Left colon (tissue), 2 donors: ENCODE measurements at places on chromosomes 11 and 22. TPM values are rescaled to one million over a fixed set of nuclear protein-coding genes. Genes with fewer than 3 reads are reported as not detected.

DNA sequence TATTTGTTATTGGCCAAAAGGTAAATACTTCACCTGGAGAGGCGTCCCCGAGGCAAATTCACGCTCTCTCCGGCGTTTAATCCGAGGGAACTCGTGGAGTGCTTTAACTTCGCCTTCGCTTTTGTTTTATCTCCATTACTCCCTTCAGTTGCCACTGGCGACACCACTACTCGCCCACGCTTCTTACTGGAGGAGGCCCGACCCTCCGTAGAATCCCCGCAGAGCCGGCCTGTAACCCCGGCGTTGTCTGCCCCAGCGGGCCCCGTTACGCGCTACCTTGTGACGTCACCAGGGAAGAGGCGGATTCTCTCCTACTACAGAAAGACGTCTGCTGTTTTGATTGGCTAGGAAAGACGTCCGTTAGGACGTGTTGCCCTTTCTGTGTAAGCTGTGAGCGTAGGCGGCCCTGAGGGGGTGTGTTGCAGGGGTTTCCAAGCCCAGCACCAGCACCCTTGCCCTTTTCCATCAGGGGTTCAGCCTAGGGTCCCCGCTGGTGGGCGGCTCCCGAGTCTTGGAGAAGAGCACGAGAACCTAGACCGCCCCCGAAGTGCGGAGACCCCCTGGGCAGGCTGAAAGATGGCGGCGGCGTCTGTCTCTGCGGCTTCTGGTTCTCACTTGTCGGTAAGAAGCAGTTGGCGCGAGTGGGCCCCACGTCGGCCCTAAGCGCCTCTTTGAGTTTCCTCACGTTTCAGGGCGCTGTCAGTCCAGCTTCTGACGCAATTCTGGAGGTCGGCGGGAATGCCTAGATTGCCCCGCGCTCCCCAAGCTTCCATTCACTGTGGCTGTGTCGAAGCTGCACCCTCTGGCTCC, at the start of gene CEP57:
TSS of gene CEP57 (plus strand) at position 376 of the 810 bp plus-strand sequence. CDS start at position 577, 201 bp downstream.
- peak; percentile 95 for DNase-seq

GRCh38 chr22:37069319-37069718, 17.8 kb downstream of the KCTD17 start:
- DNase-seq = no peak

DNA sequence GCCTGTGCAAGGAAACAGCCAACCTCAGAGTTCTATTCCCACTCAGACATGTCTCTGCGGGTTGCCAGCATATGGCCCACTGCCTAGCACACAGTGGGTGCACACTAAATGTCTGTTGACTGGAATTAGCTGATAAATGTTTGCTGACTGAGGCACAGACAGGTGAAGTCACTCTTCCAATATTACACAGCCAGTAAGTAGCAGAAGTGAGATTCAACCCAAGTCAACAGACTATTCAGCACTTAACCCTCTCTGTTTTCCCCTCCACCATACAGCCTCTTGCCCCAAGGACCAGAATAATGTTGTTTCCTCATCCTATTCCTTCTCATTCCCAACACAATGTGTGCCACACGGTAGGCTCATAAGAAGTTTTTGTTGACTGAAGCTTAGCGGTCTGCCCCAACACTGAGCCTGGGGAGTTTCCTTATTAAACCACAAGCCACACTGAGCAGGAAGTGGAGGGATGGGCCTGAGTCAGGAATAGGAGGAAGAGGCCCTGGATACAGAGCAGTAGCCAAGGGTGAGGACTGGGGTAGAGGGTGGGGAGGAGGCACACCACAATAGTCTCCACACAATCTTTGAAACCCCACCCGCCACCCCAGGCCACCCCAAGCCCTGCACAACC, 15.7 kb upstream of the IL10RA start:
- peak; percentile 47 for DNase-seq

- DNase-seq = peak; percentile 46
Measured at GRCh38 chr11:121415856-121416255, 36.3 kb upstream of the SORL1 start.

DNA sequence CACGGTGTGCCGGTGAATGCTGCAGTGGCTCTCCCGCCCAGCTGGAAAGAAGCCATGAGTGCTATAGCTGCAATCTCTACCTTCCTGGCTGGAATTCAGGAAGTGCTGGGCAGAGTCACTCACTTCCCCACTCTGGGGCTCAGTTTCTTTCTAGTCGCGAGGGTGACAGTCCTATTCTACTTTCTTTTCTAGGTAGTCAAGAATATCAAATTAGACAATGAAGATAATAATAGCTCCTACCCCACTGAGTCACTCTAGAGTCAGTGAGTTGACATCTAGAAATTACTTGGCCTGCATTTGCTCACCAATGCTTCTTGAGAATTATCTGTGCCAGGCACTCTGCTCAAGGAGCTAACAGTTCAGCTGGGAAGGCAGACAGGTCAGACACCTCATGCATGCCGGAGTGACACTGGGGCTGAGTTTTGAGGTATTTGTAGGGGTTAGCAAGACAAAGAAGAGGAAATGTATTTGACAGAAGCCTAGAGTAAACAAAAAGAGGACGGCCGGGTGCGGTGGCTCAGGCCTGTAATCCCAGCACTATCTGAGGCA, 3.2 kb downstream of the CENPM start:
- DNase-seq = peak; percentile 72

DNA sequence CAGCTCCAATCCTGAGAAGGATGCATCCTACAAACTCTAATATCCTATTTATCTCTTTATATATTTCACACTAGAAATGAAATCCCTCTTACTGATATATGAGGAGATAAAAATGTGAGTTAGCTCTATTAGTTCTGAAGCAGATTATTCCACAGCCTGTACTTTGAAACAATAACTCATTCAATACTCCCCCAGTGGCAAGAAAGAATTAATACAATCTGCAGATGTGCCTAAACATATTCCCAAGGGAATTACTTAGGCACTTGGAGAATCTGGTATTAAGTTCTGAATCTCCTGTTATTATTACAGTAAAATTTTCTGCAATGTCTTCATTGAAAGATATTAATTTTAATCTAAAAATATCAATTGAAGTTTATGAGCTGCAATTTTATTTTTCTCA, 59.4 kb downstream of the DDI1 start:
- no peak for DNase-seq

AP1B1 gene
- total RNA-seq = 100 TPM
